Spinal cord (tissue), 10 donors: ENCODE measurements at places on chromosomes 5 and 9. TPM values are rescaled to one million over a fixed set of nuclear protein-coding genes. Genes with fewer than 3 reads are reported as not detected.
A peak's percentile ranks its signal among the peaks of the same experiment; 100 is the strongest.

DNA sequence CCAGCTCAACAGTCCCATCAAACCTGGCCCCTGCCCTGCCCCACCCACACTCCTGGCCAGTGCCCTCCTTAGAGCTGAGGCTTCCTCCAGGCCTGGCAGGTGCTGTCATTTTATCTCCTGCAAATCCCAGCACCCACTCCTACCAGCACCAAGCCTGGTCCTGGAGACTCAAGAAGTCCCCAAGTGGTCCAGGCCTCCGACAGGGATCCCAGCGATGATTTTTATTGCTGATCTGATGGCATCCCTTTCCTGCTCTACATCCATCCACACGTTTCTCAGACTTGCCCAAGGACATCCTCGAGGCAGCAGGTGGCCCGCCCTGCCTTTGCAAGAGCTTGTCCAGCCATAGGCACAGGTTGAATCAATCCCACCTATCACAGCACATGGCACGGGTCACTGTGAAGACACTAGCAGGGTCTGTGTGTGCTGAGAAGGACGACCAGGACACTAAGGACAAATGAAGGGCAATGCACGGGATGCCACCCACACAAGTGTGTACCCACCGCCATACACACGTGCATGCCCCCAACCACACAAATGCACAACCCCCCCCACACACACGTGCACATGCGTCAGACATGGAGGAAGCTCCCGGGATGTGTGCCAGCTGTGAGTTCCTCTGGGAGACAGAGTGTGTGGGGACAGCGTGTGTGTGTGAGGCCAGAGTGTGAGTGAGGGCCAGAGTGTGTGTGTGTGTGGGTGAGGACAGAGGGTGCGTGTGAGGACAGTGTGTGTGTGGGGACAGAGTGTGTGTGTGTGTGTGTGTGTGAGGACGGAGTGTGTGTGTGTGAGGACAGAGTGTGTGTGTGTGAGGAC lies 62.4 kb upstream of the UBAC1 start:
- no peak for DNase-seq

DNA sequence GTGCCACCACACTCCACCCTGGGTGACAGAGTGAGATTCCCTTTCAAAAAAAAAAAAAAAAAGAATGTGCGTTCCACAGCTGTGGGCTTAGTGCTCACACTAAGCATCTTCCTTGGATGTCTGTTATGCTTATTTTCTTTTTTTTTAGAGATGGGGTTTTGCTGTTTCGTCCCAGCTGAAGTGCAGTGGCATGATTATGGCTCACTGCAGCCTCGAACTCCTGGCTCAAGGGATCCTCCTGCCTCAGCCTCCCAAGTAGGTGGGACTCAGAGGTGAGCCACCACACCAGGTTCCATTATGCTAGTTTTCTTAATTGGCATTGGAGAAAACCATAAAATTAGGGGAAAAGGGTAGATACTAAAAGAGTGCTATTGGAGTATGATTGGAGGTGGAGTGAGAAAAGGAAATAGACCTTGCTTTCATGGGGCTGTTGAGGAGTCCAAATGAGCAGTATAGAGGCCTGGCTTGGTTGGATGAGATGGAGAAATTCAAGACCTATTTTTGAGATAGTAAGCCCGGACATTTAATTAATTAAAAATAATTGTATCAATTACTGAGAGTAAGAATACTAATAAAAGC lies 978 bp upstream of the BRD3OS start:
- DNase-seq, result no peak

DNA sequence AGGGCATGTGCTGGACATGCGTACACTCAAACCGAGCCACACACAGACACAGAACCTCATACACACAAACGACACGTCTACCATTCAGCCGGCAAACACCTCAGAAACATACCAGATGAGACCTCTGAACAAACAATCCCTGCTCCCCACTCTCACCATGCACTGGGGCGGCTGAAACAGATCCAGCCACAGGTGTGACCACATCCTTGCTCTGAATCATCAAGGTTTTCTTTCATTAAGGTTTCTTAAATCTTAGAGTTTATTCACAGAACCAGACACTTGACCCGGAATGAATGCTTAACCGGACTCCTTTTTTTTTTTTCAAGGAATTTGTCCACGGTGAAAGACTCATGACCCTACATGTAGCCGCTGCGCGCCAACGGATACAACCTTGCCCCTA lies 26.2 kb downstream of the TERT start:
- no peak for DNase-seq

DNA sequence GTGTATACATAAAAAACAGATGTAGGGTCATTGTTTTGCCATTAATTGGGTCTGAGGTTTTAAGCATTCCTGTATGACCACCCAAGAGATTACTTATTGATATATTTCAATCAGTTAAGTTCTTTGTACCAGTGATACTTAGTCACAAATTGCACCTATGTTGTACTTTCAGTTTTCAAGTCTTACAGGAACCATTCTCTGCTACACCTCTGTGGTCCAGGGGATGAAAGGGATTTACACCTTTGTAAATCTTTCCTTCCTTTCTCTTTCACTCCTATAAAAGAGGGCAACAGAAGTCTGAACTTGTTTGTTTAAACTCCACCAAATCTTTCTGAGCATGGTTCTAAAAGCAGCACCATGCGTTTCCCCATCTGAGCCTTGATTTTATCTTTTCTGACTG lies 86.1 kb downstream of the DEPDC1B start:
- no peak for DNase-seq

- no peak for DNase-seq
These were observed 281.7 kb upstream of the PTGER4 start for GRCh38 chr5:40397976-40398375.

GRCh38 chr5:147479949-147480348 lies 29.9 kb downstream of the DPYSL3 start:
- peak; percentile 32 for DNase-seq

GRCh38 chr5:177427211-177427822 lies 841 bp downstream of the GRK6 start:
- no peak for DNase-seq

DNA sequence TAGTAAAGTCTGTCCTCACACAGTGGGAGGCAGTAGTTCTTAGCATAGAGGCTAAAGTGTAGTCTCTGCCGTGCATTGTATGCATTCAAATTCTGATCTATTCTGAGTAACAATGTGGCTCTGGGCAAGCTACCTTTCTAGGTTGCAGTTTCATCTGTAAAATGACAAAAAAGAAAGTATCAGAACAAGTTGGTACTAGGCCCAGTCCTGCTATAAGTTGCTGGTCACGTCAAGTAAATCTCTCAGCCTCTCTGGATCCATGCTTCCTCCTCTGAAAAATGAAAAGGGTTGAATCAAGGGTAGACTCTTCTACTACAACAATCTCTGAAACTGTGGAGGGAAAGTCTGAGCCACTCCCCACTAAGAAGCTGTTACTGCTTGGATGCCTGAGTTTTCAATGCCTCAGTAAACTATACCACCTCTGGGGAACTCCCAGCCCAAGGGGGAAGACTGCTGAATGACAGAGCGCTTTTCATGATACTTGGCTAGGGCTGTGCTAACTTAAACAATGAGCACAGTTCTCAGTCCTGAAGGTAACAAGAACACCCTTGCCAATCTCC lies 34.5 kb upstream of the SPARC start:
- DNase-seq, result no peak

DNA sequence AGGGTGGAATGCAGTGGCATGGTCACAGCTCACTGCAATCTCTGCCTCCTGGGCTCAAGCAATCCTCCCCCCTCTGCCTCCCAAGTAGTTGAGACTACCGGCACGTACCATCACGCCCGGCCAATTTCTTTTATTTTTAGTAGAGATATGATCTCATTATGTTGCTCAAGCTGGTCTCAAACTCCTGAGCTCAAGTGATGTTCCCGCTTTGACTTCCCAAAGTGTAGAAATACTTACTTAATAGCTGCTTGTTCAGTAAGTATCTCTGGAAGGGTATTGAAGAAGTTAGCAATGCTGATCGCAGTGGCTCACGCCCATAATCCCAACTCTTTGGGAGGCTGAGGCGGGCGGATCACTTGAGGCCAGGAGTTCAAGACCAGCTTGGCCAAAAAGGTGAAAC lies 35.7 kb upstream of the PLIN2 start:
- no peak for DNase-seq

DNA sequence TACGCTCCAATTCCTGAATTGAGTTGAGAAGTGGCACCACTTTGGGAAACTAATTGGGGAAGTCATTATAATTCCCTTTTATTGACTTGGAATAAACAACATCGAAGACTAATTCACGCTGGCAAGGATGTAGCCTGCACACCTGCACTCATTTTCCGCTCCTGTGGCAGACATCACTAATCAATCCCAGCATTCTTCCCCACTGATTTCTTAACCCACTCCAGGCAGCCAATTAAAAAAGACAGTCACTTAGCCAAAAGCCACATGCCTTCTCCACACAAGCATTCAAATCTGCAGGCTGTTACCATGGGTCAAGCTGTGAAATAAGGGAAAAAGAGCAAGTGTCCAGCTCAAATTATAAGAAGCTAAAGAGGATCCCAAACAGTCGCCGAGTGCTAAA lies 68.2 kb upstream of the HRH2 start:
- no peak for DNase-seq

- DNase-seq, result no peak
These were observed 42.5 kb upstream of the SPATA31E1 start for GRCh38 chr9:87840134-87840533.

FREM1 gene
- total RNA-seq, result 20.8 TPM
